A172 (cell line): ENCODE measurements at places on chromosomes 4 and X. TPM values are rescaled to one million over a fixed set of nuclear protein-coding genes. Genes with fewer than 3 reads are reported as not detected.

Gene AFM
- total RNA-seq: not detected in 2 replicates

DNA sequence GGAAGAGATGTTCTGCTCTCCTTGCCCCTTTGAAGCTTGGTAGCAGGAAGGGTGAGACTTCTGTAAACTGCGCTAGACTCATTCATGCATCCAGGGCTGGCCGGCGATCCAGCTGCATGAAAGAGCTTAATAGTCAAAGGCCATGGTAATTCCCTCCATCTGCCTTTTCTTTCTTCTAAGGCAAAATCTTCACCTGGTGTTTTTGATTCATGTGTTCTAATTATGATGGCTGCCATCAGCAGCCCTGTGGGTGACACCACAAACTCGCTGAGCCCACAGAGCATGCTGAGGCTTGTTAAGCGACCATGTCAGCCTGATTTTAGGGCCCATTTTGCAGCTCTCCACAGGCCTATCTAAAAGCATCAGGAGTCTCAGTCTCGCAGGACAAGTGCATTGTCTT is 450.1 kb upstream of the TENM3 start:
- DNase-seq: no peak

DNA sequence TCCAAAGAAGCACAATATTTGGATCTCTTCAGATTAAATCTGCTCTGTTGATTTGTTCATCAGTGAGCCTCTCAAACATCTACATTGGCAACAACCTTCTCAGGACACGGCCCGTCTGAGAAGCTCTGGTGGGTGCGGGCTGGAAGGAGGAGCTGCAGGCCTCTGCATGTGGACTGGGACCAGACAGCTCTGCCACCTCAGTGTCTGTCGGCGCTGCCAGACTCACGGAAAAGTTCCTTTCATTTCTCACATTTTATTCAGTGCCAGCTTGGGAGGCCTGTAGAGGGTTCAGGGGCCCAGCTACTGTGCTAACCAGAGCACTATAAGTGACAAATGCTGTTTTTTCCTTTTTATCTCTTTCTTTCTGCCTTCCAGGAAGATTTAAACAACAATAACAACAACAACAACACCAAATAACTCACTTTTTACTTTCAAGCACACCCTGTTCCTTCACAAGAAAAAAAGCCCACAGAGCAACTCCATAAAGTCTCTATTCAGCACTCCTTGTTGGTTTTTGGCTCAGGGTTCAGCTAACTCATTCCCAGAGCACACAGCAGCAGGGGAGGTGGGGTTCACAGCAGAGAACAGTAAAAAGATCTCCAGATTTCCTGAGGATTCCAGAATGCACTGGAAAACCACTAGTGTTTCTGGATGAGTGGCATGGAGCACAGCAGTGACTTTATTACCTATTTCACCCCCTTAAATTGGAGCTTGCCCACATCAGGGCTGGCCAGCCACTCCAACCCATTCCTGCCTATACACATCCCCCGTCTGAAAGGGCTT is 23.2 kb upstream of the HOPX start:
- no peak for DNase-seq

GRCh38 chrX:1754077-1754476 is 139.2 kb downstream of the ASMT start:
- peak; percentile 95 for DNase-seq

DNA sequence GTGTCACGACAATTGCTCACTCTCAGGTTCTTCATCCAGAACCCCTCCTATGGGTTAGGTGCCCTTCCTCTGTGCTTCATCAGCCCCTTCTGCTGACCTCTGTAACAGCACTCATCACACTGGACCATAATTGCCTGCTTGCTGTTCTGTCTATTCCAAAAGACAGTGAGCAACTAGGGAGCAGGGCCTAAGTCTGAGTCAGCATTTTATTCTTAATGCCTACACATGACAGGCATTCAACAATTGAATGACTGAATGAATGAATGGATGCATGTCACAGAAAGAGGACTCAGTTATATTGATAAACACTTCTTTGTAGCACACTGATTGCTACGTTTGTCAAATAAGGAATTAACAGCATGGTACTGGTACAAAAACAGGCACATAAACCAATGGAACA is 317.0 kb downstream of the ZIC3 start:
- no peak for DNase-seq

DNA sequence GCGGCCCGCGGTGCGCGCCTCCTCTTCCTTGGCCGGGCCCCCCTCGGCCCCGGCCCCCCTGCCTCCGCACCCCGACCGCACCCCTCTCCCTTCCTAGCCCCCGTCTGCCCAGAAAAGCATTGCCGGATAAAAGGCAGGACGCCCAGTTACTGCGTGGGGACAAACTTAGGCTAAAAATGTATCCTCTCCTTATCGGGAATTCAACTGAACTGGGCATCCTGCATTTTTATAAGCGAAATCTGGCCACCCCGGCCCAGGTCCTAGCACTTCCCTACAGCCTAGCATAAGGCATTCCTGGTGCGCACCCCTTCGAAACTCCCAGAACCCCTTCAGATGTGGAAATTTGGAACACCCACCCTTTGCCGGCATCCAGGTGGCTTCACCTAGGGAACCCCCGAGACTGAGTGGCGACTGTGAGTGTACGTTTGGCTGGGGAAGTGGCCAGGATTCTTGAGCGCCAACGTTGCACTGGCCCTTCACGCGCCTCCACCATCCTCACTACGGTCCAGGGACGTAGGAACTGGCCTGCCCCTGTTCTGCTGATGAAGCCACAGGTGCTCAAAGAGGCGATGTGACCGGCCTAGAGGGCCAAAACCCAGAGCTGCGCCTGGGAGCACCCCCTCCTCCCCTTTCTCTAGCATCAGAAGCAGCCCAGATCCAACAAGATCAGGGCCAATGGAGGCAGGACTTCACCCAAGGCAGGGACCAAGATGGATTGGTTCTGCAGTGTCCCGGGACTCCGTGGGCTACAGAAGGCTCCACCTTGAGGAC is 5.7 kb upstream of the RNF4 start:
- DNase-seq: no peak

DNA sequence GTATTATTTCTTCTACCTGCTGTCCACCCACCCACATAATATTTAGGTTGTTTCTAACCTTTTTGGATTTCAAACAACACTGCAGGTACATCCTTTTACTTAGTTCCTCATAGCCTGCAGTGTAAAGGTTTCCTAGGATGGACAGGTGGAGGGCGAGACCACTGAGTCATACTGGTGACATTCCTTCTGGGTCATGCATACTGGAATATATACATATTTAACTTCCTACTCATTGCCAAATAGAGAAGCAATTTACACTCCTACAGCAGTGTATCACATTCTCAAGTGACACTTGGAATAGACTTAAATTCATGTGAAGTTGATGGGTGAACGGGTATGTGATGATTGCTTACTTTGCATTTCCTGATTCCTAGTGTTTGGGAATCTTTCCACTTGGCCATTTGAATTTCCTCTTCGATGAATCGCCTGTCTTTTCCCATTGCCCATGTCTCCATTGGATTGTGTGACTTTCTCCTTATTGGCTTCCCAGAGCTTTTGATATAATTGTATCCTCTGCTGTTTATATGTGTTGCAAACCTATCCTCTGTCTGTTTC is 8.2 kb upstream of the PPP2R2C start:
- DNase-seq: peak; percentile 66

- no peak for DNase-seq
Observed at GRCh38 chr4:62865261-62865660, 1544.0 kb downstream of the TECRL start.

- DNase-seq: no peak
Observed at GRCh38 chrX:55099162-55099561, 10.3 kb downstream of the PAGE2 start.

DNA sequence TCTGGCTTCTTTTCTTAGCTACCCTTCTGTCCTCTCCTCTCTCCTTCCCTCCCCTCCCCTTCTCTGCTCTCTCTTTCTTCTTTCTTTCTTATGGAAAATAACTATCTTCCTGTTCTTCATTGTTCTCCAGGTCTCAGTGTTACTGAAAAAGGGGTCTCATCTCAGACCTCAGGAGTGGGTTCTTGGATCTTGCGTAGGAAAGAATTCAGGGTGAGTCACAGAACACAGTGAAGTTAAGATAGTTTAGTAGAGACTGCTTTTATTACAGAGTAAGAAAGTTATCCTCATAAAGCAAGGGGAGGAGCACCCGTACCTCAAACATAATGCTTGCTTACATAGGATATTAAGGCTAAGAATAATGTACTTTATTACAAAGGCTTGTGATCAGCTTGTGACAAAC is 31.8 kb upstream of the CWH43 start:
- peak; percentile 28 for DNase-seq

DNA sequence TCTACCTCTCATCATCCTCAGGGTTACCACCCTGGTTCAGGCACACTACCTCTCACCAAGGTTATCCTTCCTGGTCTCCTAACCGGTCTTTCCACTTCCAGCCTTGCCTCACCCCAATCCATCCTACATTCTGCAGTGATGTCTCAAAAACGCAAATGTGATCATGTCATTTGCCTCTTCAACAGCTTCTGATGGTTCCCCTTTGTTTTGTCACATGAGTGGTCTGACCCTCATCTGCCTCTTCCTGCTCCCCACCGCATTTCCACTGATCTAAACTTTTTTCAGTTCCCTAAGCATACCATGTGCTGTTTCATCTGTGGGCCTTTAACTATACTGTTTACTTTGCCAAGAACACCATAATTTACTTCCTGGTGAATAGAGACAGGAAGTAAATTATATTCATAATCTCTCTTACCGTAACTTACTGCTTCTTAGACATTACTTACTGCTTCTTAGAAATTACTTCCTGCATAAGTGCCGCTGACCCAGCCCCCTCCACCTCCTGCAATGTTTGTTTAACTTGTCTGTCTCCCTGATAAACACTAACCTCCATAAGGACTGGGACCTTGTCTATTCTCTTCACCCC is 27.1 kb upstream of the NSUN7 start:
- no peak for DNase-seq
